ENCODE measurements at places on chromosomes 7 and 10.

- peak; percentile 60 for DNase-seq
Measured at GRCh38 chr7:39952374-39952773, 2.3 kb downstream of the CDK13 start.

- no peak for DNase-seq
Measured at GRCh38 chr7:90231304-90231703, 13.7 kb upstream of the CFAP69 start.

DNA sequence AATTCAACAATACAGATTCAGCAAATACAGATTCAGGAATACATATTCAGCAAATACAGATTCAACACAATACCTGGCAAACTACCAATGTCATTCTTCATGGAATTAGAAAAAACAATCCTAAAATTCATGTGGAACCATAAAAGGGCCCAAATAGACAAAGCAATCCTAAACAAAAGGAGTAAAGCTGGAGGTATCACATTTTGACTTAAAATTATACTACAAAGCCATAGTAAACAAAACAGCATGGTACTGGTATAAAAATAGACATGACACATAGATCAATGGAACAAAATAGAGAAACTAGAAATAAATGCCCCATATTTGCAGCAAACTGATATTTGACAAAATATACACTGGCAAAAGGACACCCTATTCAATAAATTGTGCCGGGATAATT, 3.4 kb upstream of the NT5C3A start:
- DNase-seq, result no peak

DNA sequence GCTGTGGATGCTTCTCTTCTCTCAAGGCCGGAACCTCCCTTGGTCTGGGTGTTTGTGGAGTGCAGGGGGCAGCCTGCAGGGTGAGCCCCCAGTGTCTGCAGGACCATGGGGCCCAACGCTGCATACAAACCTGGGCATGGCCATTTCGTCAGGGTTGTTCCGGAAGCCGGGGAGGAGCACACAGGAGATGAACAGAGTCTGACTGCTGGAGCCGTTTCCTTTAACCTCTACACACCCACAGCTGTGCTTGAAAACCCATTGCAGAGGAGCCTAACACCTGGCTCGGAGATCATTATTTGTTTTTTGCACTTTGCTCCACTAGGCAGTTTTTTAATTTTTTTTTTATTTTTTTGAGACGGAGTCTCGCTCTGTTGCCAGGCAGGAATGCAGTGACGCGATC, 167.6 kb upstream of the INSYN2A start:
- DNase-seq, result no peak

DNA sequence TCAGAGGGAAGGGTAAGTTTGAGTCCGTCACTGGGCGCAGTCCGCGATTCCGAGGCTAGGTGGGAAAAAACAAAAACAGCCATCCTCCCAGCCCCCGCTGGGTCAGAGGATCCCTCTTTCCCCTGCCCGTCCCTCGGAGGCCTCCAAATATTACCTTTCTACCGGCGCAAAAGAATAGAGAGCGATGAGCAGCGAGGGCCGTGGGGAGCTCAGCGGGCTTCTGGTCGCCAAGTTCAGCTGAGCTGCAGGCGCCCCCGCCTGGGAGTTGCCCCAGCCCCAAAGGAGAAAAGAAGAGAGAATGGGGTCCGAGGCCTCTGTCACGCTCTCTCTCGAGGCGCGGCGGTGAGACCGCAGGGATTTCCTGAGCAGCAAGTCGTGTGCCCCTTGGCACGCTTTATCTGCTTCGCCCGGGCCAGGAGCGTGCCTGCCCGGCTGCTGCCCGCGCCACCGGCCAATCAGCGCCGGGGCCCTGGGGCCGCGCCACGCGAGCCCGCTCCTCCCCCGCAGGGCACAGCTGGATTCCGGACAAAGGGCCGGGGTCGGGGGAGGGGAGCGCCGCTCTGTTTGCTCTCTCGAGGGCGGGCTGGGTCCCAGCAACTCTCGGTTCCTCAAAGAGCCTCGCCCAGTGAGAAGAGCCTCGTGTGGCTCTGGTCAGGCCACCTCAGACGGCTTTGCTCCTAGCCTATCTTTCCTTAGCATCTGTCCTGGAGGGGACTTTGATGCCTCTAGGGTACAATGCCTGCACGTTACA, at the start of gene NEUROG3:
Gene NEUROG3 (minus strand): TSS at position 367 of the 751 bp plus-strand sequence. CDS start 379 bp downstream, outside the sequence.
- no peak for DNase-seq

- DNase-seq, result no peak
Measured at GRCh38 chr10:45080331-45080730, 79.6 kb downstream of the ZNF22 start.

GRCh38 chr7:25430200-25430931, 202.1 kb upstream of the NPVF start:
- DNase-seq, result no peak

GRCh38 chr10:126650161-126650560, 20.3 kb downstream of the C10orf90 start:
- DNase-seq, result no peak

DNA sequence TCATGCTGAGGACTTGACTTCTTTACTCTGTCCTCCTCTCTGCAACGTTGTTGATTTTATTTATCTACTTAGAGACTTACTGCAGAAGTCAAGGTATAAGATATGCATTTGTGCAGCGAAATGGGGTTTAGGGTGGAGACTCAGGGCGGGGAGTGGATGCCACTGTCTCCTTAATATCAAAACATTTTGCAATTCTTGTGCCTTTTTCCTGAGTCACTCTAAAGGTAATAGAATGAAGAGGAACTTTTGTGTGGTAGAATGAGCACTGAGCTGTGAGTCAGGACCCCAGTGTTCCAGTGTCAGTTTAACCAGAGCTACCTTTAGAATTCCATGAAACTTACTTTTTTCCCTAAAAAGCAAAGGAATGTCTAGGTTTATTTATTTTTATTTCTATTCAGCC, 78.2 kb downstream of the VTI1A start:
- DNase-seq, result no peak

GRCh38 chr7:35450456-35451214, 196.7 kb upstream of the TBX20 start:
- no peak for DNase-seq

DNA sequence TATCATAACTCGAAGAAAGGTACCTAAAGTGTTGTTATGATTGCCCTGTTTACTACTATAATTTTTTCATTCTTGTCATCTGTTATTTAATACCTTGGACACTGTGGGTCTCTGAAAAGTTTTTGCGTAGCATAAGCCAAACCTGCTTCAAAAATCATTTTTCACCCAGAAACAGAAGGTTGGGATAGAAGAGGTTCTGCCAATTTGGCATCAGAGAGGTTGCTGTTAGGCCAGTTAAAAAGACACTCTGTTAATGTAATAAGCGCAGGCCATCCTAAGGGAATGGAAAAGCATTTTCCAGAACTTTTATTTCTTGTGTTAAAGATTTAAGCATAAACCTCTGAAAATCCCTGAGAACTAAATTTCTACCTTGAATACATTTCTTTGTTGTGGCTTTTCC, 212.2 kb downstream of the BMPER start:
- DNase-seq, result no peak

DNA sequence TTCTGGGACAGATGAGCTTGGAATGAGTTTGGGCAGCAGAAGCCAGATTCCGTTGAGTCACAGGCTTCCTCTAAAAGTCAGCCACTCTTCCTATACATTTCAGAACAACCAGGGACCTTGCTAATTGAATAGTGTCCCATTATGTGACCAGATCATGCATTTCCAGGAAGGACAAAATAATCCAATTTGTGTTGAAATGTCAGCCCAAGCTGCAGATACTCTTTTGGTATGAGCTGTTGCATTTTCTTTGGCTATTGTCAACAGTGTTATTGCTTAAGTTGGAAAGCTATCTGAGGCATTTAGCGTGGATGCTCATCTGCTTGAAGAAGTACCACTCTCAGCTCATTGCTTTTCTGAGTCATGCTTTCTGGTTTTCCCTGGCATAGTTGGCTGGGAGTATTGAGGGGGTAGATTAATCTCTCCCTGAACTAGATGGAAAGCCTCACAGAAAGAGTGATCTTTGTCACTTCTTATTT, 223.7 kb upstream of the HABP2 start:
- peak; percentile 66 for DNase-seq

- DNase-seq, result peak; percentile 21
Measured at GRCh38 chr10:60385399-60385738, 4.3 kb downstream of the ANK3 start.

GRCh38 chr10:69659241-69660038, 29.4 kb downstream of the FAM241B start:
- DNase-seq, result no peak

DNA sequence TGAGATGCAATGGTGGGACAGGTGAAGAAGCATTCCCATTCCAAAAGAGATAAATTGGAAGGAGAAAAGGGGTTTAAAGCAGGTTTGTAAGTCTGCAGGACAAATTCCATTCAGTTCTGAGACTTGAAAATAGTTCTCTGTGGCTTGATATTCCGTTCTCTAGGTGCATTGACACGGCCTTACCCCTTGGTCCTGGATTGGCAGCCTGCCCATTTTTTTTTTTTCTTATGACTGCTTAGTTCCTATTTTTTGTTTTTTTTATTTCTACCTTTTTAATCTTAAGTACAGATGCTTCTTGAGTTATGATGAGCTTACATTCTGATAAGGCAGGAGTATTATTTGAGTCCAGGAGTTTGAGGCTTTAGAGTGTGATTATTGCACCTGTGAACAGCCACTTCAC, 70.6 kb downstream of the MLLT10 start:
- no peak for DNase-seq

DNA sequence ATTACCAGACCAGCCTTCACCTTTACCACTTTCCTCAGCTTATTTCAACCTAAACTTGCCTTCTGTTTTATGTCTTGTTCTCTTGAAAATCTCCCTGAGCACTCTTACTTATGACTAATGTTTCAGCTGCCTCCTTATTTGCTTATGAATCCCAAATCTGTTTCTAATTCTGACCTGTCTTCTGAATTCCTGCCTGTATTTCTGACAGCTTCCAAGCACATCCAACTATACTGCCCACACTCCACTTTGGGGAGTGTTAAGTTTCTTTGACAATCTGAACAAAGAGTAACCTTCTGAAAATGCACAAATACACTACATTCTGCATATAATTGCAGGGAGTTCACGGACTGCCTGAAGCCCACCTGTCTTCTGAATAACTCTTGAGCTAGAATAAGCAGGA, 48.7 kb downstream of the ARMC3 start:
- no peak for DNase-seq

DNA sequence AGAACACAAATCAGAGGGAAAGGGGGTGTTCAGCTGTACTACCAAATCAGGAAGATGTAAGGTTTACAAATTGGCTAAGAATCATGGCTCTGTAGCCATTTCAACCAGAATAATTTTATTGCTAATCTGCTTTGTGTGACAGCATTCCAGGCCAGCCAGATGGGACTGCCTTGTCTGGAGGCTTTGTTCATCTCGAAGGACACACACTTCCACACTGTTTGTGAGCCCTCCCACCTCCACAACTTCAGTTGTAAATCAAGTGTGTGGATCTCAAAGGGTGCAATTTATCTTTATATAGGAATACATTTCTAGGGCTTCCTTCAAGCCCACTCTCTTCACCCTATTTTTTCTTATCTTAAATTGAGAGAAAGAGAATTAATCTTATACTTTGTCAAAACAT, 6.9 kb upstream of the OIT3 start:
- no peak for DNase-seq

DNA sequence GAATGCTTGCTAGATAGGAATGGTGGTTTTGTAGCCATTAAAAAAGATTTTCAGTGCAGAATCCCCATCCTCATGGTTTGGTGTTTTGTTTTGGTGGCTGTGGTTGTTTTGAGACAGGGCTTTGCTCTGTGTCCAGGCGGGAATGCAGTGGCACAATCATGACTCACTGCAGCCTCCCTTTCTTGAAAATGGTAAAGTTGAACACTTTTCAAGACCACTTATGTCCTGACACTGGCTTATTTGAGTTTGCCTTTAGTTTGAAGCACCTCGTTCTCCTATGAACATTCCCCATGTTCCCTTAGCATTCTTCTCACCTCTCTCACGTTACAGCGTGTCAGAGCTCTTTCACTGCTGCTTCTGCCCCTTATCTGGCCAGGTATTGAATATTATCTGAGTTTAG, 140.1 kb downstream of the LRRC4 start:
- no peak for DNase-seq

DNA sequence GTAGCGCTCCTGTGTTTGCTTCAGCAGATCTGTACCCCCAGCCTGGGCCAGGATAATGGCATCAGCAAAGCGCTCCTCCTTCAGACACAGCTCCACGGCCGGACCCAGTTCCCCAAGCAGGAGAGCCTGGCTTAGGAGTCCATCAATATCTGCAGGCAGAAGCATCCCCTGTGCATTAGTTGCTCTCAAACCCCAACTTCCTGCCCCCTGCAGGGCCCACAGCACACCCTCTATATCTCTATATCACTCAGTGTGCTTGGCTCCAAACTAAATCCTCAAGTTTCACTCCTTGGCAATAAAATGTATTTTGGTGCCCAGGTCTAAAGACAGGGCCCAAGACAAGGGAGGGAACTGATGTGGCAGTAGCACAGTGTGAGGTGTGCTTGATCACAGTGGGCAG, 21.6 kb downstream of the SEC31B start:
- no peak for DNase-seq

- no peak for DNase-seq
Measured at GRCh38 chr7:33632840-33633525, 272.4 kb upstream of the BMPER start.

DNA sequence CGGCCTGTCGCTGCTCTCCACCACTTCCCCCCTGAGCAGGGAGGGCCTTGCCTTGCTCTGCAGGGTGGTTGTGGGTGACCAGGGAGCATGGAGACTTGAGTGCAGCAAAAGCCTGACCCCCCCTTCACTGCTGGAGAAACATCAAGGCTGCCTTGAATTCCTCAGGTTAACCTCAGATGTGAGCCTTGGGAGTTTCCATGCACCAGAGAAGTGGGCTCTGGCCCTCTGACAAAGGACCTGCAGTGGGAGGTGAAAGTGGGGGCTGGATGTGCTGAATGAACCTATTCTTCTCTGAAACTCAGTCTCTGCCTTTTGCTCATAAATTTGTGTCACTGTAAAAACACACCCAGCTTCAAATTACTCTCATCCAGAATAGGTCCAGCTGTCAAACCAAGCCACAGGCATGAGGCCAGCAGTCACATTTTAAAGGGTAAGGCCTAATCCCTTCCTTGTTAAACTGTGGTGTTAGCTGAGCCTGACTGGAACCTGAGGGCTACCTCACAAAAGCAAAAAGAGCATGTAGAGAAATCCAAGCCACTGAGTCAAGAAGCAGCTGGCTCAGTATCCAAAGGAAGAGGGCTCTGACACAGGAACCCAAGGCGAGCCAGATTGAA, 356.8 kb downstream of the CCSER2 start:
- DNase-seq, result no peak

- DNase-seq, result no peak
Measured at GRCh38 chr10:87716348-87716670, 56.6 kb downstream of the PAPSS2 start.

GRCh38 chr10:118983263-118983662, 46.3 kb upstream of the NANOS1 start:
- DNase-seq, result no peak

GRCh38 chr10:118042827-118043242, 3.9 kb downstream of the RAB11FIP2 start:
- no peak for DNase-seq

- peak; percentile 99 for DNase-seq
Measured at GRCh38 chr7:94301024-94301586, 93.6 kb upstream of the COL1A2 start.

GRCh38 chr10:58723966-58724365, 211.3 kb downstream of the BICC1 start:
- no peak for DNase-seq

Data from ACHN (cell line).